ENCODE measurements at places on chromosomes 6 and 20.

DNA sequence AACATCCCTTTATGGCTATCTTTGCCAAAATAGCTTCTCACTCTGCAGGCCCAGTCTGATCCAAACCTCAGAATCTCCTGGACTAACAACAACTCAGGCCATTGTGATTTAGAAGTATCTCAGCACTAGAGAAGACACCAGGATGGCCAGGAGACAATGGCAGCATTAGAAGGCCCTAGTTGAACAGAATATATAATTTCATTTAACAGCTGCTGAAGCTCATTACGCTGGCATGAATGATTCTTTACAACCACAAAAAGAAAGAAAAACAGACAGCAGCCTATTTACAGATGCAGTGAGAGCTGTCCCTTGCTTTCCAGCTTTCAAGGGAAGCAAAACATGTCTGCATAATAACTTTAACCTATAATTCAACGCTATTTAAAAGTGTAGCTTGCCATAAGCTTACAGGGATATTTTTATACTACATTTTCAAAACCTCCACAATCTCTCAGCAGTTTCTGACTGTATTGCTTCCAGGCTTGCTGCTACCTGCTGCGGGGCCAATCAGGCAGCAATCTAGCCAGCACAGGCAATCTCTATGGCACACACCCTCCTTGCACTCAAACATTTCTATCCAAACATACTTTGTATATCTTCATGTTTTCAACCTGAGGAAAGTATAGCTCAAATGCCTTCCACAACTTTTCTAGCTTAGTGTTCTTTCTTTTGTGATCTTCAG is 107.3 kb downstream of the OGFRL1 start:
- no peak for DNase-seq

GRCh38 chr20:58019027-58019849 is 209.2 kb downstream of the ANKRD60 start:
- no peak for DNase-seq

DNA sequence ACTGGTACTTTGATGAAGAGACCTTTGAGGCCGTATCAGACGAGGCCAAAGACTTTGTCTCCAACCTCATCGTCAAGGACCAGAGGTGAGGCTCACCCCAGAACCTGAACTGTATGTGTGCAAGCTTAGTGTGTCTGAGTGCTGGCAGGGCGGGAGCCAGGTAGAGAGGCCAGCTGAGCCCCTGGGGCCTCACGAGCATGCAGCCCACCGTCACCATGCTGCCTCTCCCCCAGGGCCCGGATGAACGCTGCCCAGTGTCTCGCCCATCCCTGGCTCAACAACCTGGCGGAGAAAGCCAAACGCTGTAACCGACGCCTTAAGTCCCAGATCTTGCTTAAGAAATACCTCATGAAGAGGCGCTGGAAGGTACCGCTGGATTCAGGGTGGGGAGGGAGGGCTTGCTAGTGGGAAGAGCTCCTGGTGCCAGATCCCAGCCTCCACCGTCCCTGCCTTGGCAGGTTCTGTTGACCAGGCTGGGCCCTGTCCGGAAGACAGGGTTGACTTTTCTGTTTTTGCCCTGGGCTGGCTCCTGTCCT is 12.7 kb downstream of the MYLK2 start:
- no peak for DNase-seq

GRCh38 chr6:107699254-107699653 is 124.9 kb downstream of the SCML4 start:
- no peak for DNase-seq

DNA sequence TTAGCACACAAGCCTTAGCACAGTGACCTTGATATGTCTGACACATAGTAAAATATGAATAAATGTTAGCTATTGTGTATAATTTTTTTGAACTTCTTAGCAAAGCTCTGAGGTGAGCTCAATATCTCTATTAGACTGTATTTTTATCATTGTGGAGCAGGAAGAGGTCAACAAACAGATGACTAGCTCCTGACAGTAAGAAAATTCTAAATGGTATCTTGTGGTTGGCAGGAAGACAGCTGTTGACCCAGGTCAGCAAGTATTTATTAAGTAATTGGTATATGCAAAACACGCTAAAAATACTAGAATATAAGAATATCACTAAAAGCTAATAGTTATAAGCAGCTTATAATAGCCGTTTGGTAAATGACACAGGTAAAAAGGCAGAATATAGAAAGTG is 77.5 kb upstream of the MARCKS start:
- DNase-seq = no peak

DNA sequence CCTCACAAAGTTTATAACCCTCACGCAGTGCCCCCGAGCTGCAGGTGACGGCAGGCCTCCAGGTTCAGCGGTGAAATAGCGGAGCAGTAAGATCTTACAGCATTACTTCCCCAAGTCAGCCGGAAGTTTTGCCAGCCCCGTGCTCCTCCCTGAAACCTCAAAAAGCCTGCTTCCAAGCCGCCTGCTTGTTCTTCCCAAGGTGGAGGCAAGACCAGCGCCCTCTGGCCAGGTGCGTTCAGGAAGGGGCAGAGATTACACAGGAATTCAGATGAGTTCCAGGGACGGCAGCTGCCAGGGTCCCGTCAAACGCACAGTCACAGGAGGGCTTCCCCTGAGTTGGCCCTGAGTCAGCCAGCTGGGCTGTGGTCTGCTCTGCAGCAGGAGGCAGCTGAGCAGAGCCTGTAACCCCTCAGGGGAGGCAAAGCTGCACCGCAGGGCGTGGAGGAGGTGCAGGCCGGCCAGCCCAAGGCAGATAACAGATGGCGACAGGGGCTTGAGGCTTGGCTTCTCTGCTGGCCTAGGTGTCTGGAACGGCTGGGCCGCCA is 124.1 kb upstream of the RPS6KA2 start:
- DNase-seq = peak; percentile 95

GRCh38 chr20:44646023-44646640 is 5.4 kb downstream of the ADA start:
- peak; percentile 59 for DNase-seq

DNA sequence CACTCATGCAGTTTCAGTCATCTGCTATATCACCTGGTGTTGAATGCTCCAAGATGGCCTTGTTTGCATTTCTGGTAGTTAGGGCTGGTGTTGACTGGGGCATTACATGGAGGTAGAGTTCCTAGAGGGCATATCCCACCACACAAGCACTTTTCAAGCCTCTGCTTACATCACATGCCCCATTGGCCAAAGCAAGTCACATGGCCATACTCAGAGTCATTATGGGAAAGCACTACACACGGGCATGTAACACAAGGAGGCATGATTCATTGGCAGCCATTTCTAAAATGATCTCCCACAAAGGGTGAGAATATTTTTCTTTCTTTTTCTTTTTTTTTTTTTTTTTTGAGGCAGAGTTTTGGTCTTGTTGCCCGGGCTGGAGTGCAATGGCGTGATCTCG is 73.2 kb downstream of the TRMT6 start:
- no peak for DNase-seq

DNA sequence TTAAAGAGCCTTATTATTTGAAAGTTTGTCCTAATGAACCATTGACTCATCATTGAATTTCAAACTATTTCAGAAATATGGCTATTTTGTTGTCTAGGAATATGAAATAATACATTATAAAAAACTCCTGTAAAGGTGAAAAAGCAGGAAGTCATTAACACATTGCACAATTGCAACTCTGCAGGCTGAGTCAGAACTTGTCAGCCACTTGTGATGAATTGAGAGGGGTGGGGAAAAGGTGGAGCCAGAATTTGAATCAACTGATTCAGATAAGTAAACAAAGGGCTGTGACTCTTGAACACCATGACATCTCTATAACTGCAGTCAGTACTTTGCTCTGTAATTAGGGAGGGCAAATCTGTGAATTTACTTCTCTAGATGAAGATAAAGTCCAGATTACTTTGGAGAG is 6.0 kb downstream of the C6orf141 start:
- DNase-seq = no peak

- no peak for DNase-seq
Observed at GRCh38 chr6:159440349-159440748, 252.7 kb downstream of the SOD2 start.

- DNase-seq = no peak
Observed at GRCh38 chr20:49587111-49587570, 19.2 kb upstream of the PTGIS start.

- DNase-seq = no peak
Observed at GRCh38 chr6:14452567-14453527, 335.3 kb downstream of the CD83 start.

- DNase-seq = no peak
Observed at GRCh38 chr6:40438246-40438887, 148.8 kb downstream of the LRFN2 start.

DNA sequence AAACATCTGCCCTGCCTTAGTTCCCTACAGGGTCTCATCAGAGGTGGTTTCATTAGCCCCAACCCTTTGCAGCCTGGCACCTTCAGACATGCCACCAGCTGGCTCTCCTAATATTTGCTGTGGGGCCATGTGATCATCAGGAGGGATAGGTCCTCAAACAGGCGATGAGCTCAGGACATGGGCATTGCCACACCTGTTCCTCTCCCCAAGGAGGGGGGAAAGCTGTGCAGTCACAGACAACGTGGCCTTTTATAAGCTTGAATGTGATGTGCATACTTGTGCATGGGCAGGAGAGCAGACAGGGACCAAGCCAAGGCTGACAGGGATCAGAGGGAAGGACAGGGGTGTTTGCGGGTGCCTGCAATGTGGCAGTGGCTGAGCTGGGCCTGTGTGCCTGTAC is 78.8 kb upstream of the ZNFX1 start:
- no peak for DNase-seq

- no peak for DNase-seq
Observed at GRCh38 chr20:21712443-21713059, 7.1 kb downstream of the PAX1 start.

DNA sequence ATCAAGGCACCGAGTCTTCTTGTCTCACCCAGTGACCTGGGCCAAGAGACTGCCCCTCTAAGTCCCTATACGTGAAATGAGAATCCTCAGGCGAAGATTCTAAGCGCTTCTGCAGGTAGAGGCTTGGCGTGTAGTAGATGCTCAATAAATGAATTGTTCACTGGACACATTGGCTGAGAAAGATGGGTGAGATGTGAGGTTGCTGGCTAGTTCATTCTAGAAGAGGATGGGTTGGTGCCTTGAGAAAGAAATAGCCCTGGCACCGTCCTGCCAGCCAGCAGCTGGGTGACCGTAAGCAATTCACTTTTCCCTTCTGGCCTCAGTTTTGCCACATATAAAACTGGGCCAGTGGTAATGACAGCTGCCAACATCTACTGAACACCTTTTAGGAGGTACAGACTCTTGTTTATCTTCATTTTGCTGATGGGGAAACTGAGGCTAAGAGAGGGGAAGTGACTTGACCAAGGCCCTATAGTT is 1.4 kb downstream of the SRC start:
- no peak for DNase-seq

DNA sequence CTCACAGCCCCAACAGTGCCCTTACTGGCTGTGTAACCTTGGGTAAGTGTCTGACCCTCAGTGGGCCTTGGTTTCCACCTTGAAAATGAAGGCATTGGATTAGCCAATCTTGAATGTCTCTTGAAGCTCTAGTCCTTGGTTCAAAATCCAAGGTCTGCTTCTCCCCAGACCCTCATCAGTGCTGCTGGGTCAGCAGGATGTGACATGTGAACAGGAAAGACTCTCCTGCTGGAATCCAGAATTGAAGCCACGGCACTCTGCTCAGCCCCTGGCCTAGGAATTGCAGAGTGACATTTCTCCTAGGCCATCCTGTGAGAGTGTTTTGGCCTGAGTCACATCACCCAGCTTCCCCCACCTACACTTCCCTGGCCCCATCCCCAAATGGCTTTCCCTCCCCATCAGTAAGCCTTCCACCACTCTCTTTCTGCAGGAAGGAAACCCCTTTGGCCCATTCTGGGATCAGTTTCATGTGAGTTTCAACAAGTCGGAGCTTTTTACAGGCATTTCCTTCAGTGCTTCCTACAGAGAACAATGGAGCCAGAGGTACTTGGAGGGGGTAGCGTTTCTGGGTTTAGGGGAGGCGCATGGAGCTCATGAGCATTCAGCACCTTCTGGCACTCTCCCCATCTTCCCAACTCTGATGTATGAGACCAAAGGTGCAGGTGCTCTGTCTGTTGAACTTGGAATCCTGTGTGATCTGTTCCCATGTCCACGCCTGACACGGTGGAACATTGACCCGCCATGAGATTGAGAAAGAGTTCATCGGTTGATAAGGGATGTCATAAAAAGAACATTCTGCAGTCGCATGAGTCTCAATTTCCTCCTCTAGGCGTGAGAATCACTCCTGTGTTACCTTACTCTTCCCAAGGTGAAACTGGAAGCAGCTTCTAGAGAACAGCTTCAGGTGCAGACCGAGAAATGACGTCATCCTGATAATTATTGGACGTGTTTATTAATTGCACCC is 8.8 kb downstream of the POFUT1 start:
- DNase-seq = no peak

GRCh38 chr20:20371681-20372080 is 3.8 kb downstream of the INSM1 start:
- no peak for DNase-seq

DNA sequence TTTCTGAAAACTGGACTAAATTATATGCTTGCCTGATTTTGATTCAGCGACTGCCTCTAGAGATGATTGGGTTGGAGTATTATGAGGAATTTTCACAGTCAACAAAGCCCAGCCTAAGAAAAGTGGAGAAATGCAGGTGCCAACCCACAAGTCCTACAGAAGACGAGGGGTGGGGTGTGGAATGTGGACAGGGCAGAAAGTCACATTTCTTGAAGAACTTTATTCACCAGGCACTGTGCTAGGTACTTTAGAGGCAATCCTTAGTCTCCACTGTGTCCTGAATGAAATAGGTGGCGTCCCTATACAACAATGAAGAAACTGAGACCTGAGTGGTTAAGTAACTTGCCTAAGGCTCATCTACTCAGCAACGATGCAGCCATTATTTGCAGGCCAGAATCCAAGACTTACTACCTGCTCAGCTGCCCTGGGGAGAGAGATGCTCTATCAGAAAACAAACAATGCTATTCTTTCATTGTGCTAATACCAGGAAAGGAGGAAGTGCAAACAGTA is 106.3 kb downstream of the RNF144B start:
- no peak for DNase-seq

DNA sequence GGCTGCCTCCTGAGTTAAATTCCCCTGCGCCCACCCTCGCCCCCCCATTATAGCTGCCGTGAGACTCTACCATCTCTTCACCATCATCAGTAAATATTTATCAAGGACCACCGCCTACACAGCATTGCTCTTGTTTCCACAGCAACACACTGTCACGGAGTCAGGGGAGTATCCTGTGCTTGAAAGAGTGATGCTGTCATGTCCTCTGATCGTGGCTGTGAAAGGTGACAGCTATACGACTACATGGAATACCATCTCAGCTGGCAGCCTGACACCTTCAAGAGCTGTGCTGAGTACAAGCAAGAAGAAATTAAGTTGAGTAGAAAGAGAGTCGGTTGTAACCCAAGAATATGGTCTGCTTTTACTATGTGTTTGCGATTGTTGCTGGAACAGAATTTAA is 3.4 kb downstream of the PTPRT start:
- peak; percentile 86 for DNase-seq

GRCh38 chr20:31840906-31841816 is 4.2 kb downstream of the FOXS1 start:
- DNase-seq = no peak
